ENCODE measurements at places on chromosomes 4 and X. TPM values are rescaled to one million over a fixed set of nuclear protein-coding genes. Genes with fewer than 3 reads are reported as not detected.

Gene CFAP99
- not detected for polyA plus RNA-seq

Gene DKK2
- polyA plus RNA-seq: 15.4 TPM

Gene GSX2
- not detected for polyA plus RNA-seq

Gene SGMS2
- polyA plus RNA-seq: 28.7 TPM

Gene LEF1
- 7.6 TPM for polyA plus RNA-seq

Gene POU3F4
- polyA plus RNA-seq: 0.40 TPM

Gene SPP1
- 466 TPM for polyA plus RNA-seq
